ENCODE measurements at places on chromosomes 11 and 22.

DNA sequence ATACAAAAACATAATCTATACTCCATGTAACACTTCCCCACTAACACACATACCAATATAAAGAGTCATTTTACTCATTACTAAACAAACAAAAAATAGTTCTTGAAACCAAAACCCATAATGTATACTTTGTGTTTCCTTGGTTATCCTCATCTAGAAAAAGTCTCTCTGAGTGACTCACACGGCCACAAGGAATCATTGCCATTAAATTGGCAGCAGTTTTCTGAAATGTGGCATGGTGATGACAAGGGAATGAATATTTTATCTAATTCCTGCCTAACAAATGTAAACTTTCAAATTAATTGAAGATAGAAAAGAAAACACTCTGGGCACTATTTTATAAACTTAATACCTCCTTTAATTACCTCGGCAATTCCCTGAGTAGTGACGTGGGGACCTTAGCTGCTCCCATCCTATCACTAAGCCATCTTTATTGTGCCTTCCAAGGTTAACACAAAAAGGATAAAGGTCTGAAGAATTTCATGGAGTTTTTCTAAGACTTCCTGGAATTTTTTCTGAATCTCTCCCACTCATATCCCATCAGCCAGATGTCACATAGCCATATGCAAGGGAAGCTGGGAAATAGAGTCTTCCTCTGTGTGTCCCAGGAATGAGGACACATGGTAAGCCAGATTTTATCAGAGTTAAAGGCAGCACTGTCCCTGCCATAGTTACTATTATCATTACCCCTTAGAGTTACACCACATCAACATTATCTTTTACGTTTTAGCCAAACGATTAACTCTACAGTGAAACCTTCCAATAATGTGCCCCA is 857.2 kb upstream of the TENM4 start:
- DNase-seq, result no peak

DNA sequence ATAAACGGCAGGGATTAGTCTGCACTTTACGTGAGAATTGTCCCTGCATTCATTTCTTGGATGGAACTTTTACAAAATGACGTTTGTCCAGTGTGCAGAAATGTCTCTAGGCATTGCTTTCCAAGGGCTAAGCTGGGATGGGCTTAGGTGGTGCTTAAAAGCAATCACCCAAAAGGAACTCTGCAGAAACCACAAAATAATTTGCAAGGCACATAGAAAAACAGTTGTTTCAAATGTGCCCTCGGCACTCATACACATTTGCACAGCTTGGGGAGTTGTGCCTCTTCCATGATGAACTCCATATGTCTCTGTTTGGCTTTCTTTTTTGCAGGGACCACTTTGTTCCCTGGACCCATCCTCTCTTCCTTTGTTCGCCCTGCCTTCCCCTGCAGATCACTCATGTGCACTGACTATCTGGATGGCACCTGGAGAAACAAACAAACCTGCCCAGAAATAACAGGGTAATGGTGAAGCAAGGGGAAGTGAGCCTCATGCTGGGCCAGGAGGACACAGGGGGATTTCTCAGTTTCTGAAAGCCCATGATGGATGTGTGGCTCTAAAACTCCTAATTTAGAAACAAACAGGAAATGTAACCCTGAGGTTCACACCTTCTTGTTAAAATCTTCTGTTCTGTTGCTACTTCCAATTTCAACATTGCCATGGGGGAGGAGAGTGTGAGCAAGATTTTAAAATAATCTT is 150.2 kb downstream of the SNX19 start:
- DNase-seq, result no peak

- no peak for DNase-seq
These were observed 34.8 kb downstream of the JHY start for GRCh38 chr11:122917311-122917710.

- DNase-seq, result no peak
These were observed 344.4 kb upstream of the LRRC4C start for GRCh38 chr11:41803895-41804294.

DNA sequence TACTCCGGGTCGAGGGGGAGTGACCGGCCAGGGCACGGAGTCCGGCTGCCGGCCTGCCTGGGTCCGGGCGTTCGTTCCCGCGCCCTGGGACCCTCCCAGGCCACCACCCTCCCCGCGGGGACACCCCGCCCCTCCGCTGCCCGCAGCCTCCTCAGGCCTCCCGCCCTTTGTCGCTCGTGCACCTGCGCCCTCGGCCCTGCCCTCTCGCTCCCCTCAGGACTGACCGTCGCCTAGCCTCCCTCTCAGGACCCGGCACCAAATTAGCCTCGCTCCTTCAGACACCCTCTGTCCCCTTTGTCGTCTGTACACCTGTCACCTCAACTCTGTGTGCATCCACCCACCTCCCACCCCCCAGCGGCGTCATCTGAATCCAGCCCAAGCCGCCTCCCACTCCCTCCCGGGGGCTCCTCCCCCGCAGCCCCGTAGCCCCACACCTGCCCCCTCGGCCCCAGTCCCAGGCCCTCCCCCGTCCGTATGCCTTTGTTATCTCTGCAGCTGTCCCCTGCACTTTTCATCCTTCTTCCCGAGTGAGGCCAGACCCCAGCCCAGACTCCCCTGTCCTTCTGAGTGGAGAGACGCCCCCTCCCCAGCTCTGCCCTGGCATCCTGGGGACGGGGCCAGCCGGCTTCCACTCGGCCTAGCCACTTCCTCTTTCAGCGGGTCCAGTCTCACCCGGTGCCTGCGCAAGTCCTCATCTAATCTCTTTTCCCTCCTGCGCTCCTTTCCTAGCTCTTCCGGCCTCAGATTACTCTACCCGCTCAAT is 643 bp downstream of the TIGD3 start:
- DNase-seq, result peak; percentile 50

GRCh38 chr11:119115484-119116234 is 5.7 kb upstream of the HINFP start:
- DNase-seq, result no peak

Measured in COR-L47 (cell line).